ENCODE measurements at places on chromosomes 1 and 21.

GRCh38 chr1:48936436-48936835, 159.7 kb upstream of the BEND5 start:
- no peak for DNase-seq

DNA sequence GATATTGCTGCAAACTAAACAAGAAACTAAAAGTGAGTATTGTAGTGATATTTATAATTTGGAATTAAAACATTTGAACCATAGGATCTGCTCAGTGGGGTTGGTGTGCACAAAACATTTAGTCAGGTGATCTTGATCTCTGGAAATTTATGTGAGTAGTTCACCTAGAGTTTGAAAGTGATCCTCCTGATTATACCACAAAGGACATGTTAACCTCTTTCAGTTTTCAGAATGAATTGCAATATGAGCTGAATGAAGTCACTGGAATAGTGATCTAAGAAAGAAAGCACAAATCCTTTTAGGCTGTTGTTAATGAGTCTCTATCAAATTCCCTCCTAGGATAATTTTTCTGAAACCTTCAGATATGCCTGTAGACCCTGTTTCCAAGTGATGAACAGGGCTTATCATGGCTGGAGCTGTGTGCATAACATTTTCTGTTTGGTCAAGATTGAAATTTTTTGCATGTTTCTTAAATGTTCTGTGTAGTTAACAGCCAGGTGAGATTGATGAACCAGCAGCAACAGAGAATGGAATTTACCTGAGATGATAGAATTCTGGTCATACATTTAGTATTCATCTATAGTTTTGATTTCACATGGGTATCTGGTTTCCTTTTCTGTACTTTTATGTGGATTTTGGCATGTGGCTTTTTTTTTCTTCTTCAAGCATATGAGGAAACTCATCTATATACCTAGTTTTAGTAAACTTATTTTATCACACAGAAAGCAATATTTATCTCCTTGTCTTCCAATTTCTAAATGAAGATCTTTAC, 25.5 kb downstream of the CDC14A start:
- DNase-seq: no peak

- no peak for DNase-seq
Observed at GRCh38 chr1:80375662-80376061, 1369.1 kb upstream of the ADGRL4 start.

GRCh38 chr1:215228193-215228592, 145.7 kb downstream of the KCNK2 start:
- DNase-seq: no peak

GRCh38 chr21:27290028-27290427, 323.1 kb upstream of the ADAMTS5 start:
- DNase-seq: no peak

DNA sequence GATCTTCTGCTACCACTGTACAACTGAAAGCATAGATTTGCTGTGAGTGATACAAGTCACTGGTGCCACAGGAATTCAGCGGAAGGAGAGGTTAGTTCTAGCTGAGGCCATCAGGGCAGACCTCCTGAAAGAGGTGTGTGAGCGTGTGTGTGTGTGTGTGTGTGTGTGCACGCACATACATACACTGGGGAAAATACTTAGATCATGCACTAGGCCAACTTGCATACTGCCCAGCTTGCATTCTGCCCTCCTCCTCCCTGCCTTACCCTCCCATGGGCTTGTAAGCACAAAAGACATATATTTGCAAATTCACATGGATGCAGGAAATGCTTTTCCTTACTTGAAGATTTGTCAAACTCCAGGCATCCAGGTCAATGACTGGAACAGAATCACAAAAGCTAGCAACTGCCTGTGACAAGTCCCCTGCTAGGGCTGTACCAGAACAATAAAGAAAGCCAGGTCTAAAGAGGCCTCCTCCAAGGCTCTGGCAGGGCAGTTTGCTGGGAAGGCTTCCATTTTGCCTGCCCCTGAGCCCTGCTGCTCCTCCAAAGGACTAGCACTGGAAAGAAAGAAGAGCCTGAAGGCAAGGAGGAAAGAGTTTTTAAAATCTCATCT, 23.2 kb downstream of the PLEKHA6 start:
- no peak for DNase-seq

DNA sequence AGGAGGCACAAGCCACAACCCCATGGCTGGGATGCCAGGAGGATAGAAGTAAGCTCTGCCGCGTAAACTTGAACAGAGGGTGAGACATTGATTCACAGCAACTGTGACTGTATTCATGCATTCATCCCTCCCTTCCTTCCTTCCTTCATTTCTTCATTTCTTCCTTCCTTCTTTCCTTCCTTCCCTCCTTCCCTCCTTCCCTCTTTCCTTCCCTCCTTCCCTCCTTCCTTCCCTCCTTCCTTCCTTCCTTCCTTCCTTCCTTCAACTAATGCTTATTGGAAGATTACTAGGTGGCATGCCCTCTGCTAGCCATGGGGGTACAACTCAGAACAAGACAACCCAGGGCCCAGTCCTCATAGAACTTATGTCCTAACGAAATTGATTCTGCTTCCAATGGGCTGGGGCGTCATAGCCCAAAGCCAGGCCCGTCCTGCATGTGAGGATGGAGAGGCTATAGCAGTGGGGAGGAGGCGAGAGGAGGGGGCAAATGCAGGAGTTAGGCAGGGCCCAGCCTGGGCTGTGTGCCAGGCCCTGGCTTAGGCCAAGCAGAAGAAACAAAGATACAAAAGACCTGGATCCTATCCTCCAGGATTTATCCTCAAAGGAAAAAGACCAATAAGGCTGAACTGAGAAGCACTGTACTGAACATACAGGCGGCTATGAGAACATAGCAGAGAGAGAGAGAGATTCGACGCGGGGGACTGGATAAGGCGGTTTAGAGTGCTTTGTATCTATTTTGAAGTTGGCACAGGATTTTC, 24.4 kb upstream of the PAXBP1 start:
- DNase-seq: peak; percentile 47

DNA sequence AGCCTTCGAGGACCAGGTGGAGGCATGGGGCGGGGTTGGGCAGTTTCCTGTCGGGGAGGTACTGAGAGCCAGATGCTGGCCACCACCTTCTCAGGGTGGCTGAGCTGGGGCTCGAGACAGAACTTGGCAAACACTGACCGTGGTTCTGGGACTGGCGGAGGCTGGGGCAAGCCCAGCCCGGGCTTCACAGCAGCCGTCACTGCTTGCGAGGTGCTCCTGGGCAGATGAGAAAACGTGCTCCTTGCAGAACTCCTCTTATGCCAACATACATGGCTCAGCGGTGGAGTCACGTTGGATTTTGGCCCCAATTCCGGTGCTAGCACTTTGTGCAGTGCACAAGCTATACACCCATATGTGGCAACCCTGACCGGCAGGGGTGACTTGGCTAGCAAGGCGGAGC, 69.2 kb downstream of the RUNX3 start:
- no peak for DNase-seq

DNA sequence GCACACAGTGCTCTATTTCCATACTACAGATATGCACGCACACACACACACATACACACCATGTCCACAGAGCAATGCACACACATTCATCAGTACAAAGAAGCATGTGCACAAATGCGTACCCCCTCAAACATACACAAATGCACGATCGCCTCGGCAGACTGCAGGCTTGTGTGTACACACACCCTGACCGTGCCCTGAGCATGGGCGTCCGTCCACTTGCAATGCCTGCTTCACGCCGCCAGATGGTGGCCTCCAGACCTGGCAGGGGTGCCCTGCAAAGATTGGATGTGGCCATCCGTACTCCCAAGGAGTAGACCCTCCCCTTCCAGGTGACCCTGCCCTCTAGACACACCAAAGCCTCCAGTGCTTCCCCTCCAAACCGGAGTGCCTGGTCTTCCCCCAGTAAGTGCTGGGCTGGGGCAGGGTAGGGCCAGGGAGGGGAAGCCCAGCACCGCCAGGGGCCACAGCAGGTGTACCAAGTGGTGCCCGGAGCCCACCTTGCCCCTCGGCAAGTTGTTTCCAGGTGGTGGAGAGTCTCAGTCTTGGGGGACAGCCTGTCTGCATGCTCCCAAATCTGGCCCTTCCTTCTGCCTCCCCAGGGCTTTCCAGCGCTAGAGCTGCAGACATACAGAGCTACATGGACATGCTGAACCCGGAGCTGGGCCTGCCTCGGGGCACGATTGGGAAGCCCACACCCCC, 20.6 kb downstream of the ESPN start:
- DNase-seq: no peak

DNA sequence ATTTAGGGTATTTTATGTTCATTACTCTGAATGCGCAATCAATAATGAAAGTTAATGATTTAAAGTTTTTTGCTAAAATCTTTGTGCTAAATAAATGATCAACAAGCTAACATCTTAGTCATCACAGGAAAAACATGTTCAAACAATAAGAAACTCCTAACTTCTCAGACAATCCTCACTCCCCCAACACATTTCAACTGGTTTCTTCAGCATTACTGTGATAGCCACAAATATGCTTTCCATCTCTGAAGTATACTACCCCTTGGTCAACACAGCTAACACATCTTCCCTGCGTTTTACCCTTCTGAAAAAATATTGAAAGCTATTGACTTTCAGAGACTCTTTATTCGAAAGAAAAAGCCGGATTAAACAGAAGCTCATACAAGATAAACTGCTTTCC, 85.8 kb downstream of the ZNF644 start:
- DNase-seq: no peak

GRCh38 chr1:237206065-237206414, 164.1 kb downstream of the RYR2 start:
- no peak for DNase-seq

DNA sequence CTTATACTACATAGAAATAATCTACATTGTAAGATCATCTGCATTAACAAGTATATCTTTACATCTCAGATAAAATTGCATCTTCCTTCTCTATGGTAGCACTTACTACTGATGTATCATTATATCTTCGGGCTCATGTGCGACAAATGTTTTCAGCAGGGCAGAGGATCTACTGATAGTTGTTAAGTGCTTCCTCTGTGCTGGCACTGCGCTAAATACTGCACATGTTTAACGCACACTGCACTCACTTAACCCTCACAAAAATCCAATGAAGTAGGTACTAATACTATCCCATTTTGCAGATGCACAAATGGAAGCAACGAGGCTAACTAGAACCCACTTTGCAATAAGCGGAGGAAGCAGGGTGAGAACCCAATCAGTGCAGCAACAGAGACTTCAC, 75.6 kb upstream of the USP25 start:
- no peak for DNase-seq

DNA sequence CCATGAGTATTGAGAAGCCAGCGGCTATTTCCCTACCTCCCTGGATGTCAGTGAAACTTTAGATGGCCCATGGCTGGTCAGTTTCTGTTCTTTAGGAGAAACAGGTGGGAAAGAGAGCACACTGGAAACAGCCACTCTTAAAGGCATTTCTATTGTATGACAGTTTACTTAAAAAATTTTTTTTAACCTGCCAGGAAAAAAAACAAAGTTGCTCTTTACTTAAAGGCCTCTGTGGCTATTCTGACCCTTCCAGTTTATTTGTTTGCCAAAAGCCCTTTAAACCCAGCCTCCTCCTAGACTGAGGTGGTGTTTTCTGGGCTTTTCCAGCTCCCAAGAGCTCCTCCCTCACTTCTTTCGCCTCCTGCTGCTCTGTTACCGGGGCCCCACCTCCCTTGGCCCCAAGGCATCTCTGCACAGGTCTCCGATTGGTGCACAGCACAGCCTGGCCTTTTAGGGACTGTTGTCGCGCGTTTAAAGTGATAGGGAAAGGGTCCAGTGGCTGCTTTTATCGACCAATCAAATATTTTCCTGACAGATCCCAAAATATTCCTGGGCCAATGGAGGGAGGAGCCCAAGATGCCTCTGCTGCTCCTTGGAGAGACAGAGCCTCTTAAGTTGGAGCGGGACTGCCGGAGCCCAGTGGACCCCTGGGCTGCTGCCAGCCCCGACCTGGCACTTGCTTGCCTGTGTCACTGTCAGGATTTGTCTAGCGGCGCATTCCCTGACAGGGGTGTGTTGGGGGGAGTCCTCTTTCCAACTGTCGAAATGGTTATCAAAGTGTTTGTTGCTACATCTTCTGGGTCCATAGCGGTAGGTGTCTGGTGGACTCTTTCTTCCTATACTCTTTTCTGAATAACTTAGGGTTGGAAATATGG, at the start of gene SH3BGR:
Gene SH3BGR (plus strand): TSS at position 639 of the 875 bp plus-strand sequence. CDS start 127 bp downstream, at position 766.
- DNase-seq: no peak

DNA sequence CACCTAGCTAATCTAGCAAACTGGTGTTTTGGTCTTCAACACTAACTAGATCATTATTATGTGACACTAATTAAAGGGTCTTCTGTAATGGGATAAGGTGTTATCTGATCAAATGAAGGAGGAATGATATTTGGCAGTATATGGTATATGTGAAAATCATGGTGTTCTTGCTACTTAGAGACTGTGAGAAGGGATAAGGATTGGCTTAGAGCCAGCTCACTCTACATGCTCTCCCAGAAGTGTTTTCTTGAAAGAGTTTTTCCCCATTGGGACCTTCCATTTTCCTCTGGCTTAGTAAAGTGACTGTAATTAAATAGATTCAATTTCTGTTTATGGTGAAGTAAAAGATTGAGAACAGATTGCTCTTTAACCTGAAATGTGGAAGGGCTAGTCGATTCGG, 71.2 kb upstream of the RGL1 start:
- DNase-seq: no peak

- no peak for DNase-seq
Observed at GRCh38 chr1:159067699-159068621, 8.6 kb downstream of the AIM2 start.

GRCh38 chr1:180862305-180862704, 50.4 kb upstream of the KIAA1614 start:
- no peak for DNase-seq

GRCh38 chr1:61362351-61362750, 280.0 kb downstream of the NFIA start:
- no peak for DNase-seq

DNA sequence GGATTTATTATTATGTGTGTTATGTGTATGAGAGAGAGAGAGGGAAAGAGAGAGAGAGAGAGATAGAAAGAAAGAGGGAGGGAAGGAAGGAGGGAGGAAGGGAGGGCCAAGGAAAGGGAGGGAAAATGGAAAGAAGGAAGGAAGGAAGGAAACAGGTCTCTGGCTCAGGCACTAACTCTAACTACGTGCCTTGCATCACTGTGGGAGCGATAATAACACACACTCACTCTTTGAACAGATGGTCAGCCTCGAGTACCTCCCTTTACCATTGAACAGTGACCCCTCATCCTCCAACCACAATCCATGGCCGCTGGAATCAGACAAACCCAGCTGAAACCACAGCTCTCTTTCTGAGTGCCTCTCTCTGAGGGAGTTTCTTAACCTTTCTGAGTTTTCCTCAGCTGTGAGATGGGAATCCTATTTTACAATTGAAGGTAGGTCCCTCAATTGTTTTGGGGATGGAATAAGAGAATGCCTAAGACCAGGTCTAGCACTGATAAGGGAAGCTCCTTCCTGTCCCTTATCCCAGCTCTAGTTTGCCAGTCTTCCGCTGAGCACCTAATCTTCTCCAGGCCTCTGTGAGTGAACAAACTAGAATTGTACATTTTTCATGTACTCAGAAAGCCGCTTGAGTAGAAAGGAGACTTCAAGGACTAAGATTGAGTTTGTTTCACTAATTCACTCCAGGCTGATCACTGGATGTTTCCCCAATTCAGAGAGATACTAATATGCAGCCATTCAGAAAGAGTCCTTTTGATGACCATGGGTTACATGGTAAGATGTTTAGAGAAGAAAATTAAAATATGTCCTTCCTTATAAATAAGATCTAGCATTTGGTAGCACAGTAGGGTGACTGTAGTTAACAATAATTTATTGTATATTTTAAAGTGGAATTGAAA, 62.8 kb downstream of the IRF2BP2 start:
- DNase-seq: no peak

GRCh38 chr1:244794071-244794470, 41.4 kb upstream of the COX20 start:
- no peak for DNase-seq

- DNase-seq: no peak
Observed at GRCh38 chr1:202852163-202852904, 36.6 kb downstream of the RABIF start.

Data from esophagus muscularis mucosa (tissue), 4 donors.